ENCODE measurements at places on chromosomes 6 and 20.

- no peak for DNase-seq
These were observed 68.7 kb upstream of the SNX9 start for GRCh38 chr6:157754351-157754750.

DNA sequence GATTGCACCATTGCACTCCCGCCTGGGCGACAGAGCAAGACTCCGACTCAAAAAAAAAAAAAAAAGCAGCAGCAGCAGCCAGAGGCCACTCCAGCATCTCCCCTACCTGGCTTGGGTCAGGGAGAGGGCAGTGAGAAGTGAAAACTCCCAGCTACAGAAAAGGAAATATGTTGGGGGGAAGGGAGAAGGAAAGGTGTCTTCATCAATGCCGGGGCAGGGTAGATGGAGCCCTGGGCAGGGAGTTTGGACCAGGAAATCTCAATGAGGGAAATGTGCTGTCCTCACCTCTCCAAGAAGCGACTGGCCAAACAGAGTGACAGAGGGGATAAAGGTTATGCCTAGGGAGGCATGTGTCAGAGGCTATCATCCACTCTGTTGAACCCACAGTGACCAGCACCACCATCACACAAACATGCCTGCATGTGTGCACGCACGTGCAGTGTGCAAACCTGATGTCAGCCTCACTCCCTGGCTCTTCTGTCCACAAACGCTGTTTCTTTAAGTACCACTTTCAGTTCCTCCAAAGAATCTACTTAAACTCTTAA, 887 bp upstream of the AIF1 start:
- DNase-seq, result no peak

GRCh38 chr20:57069442-57069841, 197.0 kb downstream of the BMP7 start:
- DNase-seq, result no peak

- no peak for DNase-seq
These were observed 41.5 kb downstream of the PLCB4 start for GRCh38 chr20:9110365-9110764.

DNA sequence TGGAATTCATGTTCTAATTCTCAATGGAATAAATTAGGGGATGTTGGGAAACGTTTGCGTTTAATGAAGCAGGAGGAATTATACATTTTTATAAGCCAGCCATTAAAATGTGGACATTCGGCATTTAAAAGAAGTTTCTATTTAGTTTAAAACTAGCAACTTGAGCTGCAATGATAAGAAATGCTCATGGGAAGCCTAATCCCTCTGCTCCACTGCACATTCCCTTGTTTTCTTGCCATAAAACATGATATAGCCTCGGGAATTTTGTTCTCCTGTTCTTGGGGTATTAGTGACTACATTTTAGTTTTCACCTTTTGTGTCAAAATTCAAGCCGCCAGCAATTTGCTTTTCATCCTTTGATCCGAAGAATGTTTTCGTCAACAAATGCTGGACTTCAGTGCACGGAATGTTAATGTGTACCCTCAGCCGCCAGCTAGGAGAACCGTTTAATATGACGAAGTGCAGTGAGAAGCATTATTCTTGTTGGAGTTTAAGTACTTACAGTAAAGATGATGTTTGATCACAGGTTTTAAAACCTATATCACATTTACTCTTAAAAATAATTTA, 137.9 kb downstream of the HIVEP1 start:
- DNase-seq, result no peak

DNA sequence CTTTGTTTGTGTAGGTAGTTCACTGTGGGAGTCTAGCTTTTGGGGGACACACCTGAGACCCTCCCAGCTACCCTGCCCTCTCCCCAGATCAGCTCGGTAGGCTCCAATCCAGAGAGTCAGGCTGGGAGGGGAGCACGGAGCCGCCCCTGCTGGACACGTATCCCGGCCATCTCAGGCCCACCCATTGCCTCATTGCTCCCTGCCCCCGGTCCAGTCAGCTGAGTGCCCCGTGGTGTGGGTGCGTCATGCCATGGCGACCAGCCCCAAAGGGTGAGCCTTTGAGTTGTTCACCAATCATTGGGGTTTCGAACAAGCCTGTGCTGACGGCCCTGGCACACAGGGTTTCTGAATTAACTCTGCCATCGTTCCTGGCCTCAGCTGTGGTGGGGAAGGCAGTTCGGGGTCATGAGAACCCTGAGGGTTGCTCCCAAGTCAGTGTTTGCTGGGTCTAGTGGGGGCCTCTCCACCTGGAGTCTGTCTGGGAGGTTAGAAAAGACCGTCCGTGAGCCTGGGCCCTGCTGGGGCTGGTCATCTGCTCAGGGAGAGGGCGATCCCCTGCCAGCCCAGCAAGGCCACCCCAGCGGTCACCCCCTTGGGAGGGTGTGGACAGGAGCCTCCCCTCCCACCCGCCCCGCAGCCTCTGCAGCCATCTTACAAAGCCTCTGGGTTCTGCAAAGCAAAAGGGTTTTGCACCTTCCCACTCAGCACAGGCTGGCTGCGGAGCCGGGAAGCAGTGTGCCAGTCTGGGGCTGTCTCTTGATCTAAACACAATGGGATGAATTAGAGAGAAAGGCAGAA, 34.5 kb downstream of the NTSR1 start:
- DNase-seq, result no peak

- DNase-seq, result no peak
These were observed 307.5 kb downstream of the DHX35 start for GRCh38 chr20:39269493-39270217.

- no peak for DNase-seq
These were observed 3.3 kb upstream of the BIRC7 start for GRCh38 chr20:63232235-63233060.

DNA sequence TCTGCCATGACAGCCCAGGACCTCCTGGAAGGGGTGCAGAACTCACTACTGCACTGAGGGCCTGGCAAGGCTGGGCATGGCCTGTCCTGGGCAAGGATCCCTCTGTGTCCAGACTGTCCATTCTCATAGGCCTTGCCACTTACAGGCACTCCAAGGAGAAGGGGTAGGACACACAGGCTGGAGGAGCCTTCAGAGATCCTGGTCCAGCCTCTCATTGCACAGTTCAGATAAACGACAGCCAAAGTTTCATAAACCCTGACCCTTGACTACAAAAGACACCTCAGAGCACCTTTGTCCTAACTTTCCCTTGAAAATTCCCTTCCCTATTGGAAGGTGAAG, 19.6 kb downstream of the TGM3 start:
- no peak for DNase-seq

GRCh38 chr6:167401525-167402194, 76.8 kb downstream of the TTLL2 start:
- no peak for DNase-seq

- DNase-seq, result no peak
These were observed 182.9 kb upstream of the ECI2 start for GRCh38 chr6:4318321-4318720.

DNA sequence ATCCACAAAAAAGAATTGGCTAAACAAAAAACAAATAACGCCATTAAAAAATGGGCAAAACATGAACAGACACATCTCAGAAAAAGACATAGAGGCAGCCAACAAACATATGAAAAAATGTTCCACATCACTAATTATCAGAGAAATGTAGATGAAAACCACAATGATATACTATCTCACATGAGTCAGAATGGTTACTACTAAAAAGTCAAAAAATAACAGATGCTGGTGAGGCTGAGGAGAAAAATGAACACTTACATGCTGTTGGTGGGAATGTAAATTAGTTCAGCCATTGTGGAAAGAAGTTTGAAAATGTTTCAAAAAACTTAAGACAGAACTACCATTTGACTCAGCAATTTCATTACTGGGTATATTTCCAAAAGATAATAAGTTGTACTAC, 430.1 kb upstream of the JAG1 start:
- DNase-seq, result no peak

DNA sequence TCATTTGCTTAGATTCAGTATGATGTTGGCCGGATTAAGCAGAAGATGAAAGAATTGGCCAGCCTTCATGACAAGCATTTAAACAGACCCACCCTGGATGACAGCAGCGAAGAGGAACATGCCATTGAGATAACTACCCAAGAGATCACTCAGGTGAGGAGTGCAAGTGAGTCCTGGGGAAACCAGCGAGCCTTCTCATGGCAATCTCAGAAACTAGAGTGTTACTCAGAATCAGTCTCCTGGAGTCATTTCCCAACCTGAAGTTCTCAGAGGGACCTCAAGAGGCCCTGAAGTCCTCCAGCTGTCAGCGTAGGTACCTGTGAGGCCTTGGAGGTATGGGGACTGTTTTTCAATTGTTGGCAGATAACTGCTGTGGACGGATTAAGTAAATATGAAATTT, 16.9 kb downstream of the STX16 start:
- DNase-seq, result no peak

- DNase-seq, result no peak
These were observed 601.9 kb downstream of the HTR1B start for GRCh38 chr6:76861403-76861802.

- DNase-seq, result no peak
These were observed 82.5 kb upstream of the AGPAT4 start for GRCh38 chr6:161356167-161356854.

DNA sequence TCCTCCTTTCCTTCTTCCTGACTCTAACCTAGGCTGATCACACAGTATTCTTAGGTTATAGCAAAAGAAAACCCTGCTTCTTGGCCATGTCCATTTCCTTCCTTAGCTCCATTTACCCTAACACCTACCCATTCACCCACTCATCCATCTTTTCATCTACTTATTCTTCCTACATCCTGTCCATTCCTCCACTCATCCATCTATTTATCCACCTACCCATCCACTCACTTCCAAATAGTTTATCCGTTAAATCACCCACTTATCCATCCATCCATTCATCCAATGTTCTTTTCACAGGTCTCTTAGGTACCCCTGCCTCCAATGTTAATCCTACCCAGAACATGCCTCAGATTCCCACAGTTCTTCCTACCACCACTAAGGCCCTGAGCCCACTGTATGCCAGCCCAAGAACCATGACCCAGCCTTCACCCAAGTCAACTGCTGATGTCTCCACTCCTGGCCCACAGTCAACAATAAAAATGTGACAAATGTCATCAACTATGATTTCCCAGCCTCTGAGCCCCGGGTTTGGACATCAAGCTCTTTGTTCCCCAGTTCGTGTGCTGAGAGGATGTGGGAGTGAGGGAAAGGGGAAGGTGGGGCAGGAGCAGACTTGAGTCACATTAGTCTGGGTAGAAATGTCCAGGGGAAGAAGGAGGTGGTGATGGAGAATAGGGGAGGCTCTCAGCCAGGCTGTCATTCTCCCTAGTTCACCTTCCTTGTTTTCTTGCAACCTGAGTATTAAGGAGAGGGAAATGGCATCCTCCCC, 24.4 kb downstream of the TREML4 start:
- DNase-seq, result no peak

DNA sequence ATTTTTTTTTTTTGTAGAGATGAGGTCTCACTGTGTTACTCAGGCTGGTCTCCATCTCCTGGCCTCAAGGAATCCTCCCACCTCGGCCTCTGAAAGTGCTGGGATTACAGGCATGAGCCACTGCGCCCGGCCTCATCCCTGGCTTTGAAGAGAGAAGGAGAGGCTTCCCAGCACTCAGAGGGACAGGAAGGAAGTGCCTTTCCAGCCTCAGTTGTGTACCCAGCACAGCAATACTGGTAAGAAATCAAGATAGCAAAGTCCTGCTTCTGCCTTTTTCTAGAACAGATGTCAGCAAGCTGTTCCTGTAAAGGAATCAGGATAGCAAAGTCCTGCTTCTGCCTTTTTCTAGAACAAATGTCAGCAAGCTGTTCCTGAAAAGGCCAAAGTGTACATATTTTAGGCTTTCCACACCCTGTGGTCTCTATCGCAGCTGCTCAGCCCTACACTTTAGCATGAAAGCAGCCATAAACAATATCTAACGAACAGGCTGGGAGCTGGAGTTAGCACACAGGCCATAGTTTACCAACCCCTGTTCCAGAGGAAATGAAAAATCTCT, 6.3 kb upstream of the PLTP start:
- no peak for DNase-seq

DNA sequence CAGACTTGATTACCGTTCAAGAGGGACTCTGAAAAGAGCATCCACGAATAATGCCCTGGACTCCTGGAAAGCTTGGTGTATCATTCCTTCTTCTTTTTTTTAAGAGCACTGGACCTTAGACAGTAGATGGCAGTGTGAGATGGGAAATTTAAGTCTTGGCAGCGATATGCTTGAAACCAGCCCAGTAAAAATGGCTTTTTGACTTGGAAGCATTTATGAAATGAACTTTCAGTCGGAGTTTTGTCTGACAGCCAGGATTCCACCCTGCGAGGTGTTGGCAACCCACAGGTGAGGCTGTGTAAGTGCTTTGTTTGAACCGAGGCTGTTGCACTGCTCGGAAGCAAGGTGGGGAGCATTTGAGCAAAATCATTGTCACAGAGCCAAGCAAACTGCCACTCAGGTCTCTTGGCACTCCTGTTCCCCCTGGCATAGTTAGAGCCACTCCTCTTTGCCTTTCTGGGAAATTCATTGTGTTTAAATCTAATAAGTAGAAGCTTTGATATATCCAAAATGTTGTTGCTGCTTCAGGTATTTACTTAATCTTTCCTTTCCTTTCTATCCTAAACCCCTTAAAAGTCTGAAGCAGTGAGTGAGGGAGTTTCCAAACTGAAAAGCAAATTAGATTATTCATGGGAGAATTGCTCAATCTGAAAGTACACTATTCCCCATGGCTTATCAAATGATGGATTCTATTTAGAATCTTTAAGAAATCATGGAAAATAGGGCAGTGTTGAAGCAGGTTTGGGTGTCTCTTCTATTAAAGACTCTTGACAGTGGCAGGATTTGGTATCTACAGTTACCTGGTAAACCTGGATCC, 272.8 kb upstream of the SLC35B3 start:
- DNase-seq, result no peak

- no peak for DNase-seq
These were observed 21.3 kb downstream of the RNF217 start for GRCh38 chr6:124983383-124984083.

- no peak for DNase-seq
These were observed 178.5 kb downstream of the ARID1B start for GRCh38 chr6:156955494-156956183.

DNA sequence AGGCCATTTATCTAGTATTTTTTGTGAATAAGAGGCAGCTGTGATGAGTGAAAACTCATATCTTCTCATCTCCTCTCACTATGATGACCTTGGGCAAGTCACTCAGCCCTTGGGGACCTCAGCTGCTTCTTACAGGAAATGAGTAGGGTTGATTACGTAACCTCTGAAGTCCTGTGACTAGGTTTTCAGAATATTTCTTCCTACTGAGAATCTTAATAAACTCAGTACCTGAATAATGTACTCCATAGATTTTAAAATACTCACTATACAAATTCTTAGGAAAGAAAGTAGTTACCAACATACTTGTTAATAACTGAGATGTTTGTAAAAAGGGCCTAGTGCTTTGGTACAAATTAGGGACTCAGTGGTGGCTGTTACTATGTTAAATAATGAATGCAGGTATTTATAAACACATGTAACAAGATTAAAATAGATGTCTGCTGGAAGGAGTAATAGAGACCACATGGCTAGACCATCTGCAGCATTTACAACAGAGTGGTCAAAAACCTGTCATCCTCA, 60.9 kb downstream of the RPRD1B start:
- DNase-seq, result no peak

- no peak for DNase-seq
These were observed 29.2 kb downstream of the TAF11 start for GRCh38 chr6:34858681-34859080.

- peak; percentile 96 for DNase-seq
These were observed at the start of gene CDK19 for GRCh38 chr6:110815411-110816409. TSS of gene CDK19 (minus strand) at chr6:110815469. CDS start at chr6:110815136, 333 bp downstream.

- no peak for DNase-seq
These were observed 13.4 kb downstream of the CEP250 start for GRCh38 chr20:35468671-35469334.

GRCh38 chr6:130296854-130297253, 69.0 kb upstream of the TMEM200A start:
- no peak for DNase-seq

GRCh38 chr20:57317789-57318371, 11.7 kb upstream of the SPO11 start:
- DNase-seq, result no peak
